SW 1271 (cell line): ENCODE measurements at places on chromosomes 1 and 21.

GRCh38 chr1:205066141-205066818 lies 18.0 kb downstream of the TMEM81 start:
- DNase-seq: no peak

- DNase-seq: no peak
Observed at GRCh38 chr1:205287767-205288559, 33.6 kb downstream of the NUAK2 start.

DNA sequence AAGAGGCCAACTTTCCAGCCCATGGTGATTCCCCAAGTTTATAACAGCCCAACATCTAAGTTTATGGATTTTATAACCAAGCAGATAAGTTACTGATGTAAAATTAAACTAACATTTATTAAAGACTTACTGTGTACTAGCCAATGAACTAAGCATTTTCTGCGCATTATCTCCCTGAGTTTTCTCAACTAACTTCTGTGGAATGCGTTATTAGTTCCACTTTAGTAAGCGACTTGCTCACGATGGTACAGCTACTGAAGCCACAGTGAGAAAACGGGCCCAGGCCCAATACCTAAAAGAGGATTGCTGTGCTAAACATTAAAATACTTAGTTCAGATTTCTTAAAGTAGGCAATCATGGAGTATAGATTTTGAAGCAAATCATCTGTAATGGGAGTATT lies 61.0 kb downstream of the ZBTB18 start:
- no peak for DNase-seq

DNA sequence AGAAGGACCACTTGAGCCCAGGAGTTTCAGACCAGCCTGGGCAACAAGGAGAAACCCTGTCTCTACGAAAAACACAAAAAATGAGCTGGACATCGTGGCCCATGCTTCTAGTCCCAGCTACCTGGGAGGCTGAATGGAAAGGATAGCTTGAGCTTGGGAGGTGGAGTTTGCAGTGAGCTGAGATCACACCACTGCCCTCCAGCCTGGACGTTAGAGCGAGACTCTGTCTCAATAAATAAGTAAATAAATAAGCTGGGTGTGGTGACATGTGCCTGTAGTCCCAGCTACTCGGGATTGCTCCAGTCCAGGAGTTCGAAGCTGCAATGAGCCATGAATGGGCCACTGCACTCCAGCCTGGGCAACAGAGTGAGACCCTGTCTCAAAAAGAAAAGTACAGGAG lies 3.6 kb downstream of the AKR1A1 start:
- DNase-seq: no peak

GRCh38 chr1:184215274-184215925 lies 163.9 kb downstream of the TSEN15 start:
- DNase-seq: no peak

GRCh38 chr1:43844114-43844513 lies 89.5 kb upstream of the ARTN start:
- no peak for DNase-seq

DNA sequence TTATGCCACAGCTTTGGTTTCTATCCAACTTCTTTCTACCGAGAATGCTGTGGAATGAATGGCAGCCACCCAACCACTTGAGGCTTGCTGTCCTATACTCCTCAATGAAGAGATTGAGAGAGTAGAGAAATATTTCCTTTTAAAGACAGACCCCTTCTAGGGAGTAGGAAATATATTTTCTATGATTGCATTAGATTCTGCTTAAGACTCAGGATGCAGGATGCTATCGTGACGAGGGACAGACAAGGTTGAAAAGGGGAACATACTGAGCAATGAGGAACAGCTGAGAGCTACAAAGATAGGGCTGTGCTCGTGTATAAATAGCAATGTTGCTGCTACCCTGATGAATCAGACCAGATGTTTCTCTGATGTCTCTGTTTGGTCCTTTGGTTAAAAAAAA lies 7.1 kb upstream of the RASAL2 start:
- no peak for DNase-seq

GRCh38 chr1:111489604-111490003 lies 13.8 kb downstream of the ADORA3 start:
- DNase-seq: no peak

DNA sequence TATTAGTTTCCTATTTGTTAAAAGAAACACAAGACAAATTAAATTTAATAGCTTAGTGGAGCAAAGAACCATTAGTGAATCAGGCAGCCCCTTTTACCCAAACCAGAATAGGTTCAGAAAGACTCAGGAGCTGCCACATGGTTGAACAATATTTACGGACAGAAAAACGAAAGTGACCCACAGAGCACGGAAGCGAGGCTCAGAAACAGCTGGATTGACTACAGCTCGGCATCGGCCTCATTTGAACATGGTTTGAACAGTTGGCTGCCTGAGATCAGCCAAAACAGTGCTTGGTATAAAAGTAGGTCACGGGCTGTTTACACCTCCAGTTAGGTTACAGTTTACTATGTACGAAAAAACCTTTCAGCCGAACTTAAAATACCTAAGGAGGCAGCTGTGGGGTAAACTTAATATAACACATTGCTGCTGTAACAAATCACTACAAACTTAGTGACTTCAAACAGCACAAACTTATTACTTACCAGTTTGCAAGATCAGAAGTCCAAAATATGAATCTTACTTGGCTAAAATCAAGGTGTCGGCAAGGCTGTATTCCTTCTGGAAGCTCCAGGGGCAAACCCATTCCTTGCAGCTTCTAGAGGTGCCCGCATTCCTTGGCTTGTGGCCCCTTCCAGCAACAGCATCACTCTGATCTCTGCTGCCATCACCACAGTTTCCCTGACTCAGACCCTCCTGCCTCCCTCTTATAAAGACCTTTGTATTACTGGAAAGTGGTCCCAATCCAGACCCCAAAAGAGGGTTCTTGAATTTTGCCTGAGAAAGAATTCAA lies 11.8 kb downstream of the PADI4 start:
- no peak for DNase-seq

GRCh38 chr1:87530042-87530807 lies 201.5 kb downstream of the LMO4 start:
- no peak for DNase-seq

- DNase-seq: no peak
Observed at GRCh38 chr1:18700530-18700929, 69.9 kb downstream of the PAX7 start.

DNA sequence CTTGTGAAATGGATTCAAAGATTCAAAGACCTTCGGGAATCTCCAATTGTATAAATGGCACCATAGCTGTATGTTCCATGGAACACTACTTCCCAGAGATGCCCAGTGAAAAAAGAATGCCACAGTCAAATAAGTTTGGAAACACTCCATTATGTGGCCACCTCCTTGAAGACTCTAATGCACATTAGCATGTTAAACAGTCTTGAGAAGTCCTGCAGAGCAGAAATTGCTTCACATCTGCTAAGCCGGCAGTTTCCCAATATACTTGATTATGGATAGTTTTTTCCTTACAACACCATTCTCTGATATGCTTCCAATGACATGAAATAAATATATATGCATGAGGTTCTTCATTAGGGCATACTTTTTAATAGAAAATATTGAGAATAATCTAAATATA lies 12.7 kb upstream of the SELE start:
- no peak for DNase-seq
